D721Med (cell line): ENCODE measurements at places on chromosomes 16 and 17.

- no peak for DNase-seq
These were observed 64.0 kb downstream of the MRM1 start for GRCh38 chr17:36665417-36665816.

DNA sequence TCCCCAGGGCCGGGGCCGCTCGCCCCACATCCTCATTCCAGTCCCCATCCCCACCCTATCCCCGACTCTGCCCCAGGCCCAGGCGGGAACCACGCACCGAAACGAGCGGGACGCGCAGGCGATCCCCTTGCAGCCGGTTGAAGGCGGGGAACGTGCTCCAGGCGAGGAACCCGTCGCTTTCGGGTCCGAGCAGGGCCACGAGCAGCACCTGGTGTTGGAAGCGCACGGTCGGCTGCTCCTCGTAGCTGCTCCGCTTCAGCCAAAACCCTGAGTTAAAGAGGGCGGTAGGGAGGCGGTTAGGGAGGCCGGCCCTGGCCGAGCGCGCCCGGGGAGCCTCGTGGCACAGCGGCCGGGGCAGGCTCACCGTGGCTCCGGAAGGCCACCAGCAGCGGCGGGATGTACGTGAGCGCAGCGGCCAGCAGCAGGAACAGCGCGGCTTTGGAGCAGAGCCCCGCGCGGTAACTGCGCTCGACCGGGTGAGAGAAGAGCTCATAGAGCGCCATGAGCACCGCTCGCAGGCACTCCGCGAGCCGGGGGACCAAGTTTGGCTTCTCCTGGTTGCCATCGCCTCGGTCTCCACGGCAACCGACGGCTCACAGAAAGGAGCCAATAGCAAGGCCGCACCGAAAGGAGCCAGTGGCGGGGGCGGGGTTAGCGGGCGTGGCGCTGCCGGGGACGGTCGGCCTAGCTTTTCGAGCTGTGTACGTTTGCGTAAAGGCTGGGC, at the start of gene TMEM231:
TSS of gene TMEM231 (minus strand) at position 546 of the 724 bp plus-strand sequence. CDS start at position 503, 43 bp downstream.
- peak; percentile 55 for DNase-seq

DNA sequence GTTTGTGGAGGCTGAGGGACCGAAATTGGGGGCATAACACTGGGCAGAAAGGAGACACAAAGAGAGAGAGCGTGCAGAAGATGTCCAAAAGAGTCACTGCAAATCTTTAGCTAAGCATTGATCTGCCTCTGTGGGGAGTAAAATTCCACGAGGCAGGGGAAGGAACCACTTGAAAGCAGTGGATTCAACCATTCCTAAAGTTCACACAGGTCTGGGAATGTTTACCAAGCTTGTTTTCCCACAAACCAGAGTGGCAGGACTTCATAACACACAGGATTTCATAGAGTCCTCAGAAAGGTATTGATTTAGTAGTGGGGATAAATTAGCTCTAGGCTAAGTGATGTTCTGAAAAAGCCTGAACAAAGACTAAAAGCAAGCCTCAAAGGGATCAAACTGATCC, 66.1 kb upstream of the RPL38 start:
- no peak for DNase-seq

- no peak for DNase-seq
These were observed 217.9 kb upstream of the PSMD7 start for GRCh38 chr16:74078511-74079231.
